AG04450 (cell line): ENCODE measurements at places on chromosomes 3 and 15.

GRCh38 chr3:69731080-69731479 lies 8.2 kb upstream of the MITF start:
- no peak for DNase-seq

DNA sequence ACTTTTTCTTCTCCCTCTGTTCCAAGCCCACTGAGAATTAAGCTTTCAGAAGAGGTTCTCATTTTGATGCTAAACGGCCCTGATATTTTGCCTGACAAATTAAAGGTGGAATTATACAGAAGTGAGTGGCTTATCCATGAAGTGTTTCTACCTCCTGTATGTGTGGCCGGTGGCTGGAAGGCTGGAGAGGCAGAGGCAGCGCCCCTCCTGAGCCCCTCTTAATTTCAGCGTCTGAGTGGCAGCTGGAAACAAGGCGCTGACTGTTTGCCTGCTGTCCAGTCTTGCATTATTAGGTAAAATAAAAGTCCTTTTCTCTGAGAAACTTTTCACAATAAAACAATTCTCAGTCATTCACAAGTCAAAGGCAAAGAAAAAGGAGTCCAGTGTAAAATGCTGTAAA lies 685.7 kb downstream of the MCTP2 start:
- DNase-seq = no peak

DNA sequence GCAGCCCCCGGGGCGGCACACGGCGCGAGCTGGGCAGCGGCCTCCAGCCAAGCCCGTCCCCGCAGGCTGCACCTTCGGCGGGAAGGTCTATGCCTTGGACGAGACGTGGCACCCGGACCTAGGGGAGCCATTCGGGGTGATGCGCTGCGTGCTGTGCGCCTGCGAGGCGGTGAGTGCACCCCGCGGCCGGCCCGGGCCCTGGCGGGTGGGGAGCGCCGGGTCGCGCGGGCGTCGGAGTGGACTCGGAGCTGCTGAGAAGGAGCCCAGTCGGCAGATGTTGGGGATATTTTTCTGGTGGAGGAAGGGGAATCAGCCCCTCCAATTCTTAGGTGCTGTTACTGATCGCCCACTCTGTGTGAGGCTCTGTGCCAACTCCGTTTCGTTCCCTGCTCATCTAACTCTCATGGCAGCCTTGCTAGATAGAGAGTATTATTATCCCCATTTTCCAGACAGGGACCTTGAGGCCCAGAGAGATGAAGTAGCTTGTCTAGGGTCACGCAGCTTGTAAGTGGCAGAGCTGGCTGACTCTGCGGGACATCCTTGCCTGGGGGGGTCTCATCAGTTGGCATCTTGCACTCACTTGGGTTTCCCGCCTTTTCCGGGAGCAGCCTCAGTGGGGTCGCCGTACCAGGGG lies 890 bp downstream of the CHRD start:
- DNase-seq = no peak

DNA sequence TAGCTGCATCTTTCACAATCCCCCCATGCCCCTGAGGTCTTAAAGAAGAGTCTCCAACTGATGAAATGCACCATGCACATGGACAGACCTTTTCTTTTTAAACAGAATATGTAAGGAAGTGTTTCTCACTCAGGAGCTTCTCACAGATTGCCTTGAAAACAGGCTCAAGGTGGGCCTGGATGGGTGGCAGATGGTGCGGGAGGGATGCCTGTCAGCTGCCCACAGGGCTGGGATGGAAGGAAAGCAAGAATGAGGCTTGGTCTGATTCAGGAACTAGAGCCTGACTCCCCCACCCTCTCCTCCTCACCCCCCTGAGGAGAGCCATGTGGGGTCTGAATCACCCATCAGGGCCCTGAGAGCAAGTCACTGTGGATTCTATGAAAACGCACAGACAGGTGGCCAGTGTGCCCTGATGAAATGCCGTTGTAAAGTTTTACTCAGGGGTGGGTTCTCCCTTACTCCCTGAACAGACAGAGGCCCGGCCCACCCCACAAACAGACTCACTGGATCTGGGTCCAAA lies 67.2 kb downstream of the UMPS start:
- no peak for DNase-seq

- DNase-seq = no peak
These were observed 2.4 kb upstream of the POPDC2 start for GRCh38 chr3:119662604-119663373.

- no peak for DNase-seq
These were observed 77.1 kb downstream of the AKAP13 start for GRCh38 chr15:85457392-85457968.

DNA sequence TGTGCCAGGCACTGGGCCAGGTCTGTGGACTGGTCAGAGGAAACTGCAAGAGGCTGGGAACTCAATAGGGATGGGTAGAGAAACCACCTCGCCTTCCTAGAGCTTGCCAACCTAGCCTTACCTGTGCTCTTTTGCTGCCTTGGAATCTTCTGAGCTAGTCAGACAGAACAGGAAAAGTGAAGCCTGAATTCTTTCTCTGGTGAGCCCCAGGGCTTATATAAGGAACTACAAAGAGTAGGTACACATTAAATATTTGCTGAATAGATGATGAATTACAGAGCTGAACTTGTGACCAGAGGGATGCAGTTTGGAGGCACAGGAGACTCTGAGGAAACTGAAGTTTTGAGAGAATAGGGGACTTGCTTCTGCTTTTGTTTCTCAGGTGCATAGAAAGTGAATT lies 15.6 kb upstream of the FBXW12 start:
- DNase-seq = no peak

DNA sequence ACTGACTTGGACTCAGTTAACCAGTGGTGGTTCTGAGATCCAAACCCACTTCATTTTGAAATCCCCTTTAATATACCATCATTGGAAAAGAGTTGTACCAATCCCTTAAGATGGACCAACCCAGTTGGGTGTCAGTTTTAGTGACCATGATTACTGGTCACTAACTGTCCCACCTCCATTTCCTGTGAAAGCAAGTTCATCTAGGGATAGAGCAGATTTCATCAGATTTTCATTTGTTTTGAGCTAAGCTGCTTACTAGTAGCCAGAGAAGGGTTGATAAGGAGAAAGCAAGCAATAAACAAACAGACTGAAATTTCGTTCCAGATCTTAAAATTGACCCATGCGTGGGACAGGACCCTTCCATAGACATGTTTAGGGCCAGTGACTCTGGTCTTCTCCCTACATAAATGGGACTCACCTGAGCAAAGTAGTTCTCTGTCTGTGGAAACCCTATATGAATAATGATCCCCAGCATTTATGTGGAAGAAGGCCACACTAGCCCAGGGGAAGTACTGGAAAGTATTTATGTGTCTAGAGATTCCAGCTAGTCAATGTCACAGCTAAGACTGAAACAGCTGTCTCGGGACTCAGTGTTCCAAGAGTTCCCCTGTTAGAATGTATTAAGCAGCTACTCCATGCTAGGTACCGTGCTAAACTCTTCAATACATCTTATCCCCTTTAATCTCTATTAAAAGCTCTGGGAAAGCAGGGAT lies 196.0 kb upstream of the BCL6 start:
- no peak for DNase-seq

DNA sequence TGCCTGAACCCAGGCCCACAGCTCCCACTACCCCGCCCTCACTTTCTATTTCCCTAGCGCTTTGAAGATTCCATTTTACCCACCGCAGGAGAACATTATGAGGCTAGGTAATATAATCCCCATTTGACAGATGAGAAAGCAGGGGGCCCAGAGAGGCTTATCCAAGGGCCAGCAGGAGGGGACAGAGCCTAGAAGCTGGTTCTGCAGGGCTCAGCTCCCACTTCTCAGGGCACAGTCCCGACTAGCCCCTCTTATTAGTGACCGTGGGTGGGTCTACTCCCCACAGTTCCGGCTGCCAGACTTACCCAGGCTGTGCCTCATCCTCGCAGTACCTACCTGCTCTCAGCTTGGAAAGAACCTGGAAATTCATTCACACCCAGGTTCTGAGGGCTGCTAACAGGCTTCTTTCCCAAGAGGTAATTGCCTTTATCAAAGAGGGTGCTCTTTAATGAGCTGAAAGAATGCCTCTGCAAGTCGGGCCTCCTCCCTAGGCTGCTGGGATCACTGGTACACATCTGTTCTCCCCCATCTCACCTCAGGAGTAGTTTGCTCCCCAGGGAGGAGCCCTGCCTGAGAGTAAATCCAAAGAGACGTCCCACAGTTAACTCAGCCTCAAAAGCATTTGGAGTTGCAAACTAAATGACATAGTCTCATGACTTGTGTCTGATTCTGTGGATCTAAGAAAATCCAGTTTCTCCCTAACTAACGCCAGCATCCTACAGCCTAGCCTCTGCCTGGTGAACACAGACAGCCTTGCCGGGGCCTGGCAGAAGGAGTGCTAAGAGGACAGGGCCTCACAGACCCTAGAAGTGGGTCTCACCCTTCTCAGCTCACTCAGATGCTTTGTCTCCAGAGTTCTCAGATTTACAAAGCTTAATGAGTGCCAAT lies 125.0 kb downstream of the CHSY1 start:
- DNase-seq = no peak
